NCI-H1417 treated with DMSO at 0.1 percent for 48 hours (cell line): ENCODE measurements at places on chromosomes 6 and 20.

- DNase-seq = no peak
Observed at GRCh38 chr6:12605888-12606345, 110.7 kb upstream of the PHACTR1 start.

GRCh38 chr20:32877507-32877906, 18.8 kb downstream of the EFCAB8 start:
- DNase-seq = no peak

- DNase-seq = no peak
Observed at GRCh38 chr6:144248476-144249301, 36.4 kb upstream of the UTRN start.

DNA sequence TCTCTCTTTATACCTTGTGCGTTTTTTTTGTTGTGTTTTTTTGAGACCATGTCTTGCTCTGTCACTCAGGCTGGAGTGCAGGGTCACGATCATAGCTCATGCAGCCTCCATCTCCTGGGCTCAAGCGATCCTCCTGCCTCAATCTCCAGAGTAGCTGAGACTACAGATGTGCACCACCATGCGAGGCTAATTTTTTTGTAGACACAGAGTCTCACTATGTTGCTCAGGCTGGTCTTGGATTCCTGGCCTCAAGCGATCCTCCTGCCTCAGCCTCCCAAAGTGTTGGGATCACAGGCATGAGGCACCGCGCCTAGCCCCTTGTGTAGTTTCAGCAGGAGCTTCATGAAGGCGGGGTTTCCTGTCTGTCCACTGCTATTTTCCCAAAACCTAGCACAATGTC, 27.3 kb downstream of the PDRG1 start:
- no peak for DNase-seq

DNA sequence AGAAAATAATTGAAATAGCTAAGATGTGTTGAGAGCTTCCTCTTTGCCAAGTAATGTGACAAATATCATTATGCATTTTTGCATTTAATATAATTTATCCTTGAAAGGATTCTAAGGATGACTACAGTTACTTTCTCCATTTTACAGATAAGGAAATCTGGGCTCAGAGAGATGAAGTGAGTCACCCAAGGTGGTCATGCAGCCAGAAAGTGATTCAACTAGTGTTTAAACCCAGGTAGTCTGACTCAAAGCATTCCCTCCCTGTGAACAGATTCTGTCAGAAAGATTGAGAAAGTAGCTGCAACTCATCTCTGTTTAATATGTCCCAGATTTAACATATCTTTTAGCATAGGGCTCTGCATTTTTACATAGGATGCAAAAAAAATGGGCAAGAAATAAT, 28.1 kb downstream of the NRSN1 start:
- no peak for DNase-seq

GRCh38 chr20:10524034-10524476, 89.0 kb downstream of the SLX4IP start:
- DNase-seq = no peak
